ENCODE measurements at places on chromosomes 3 and 15.

DNA sequence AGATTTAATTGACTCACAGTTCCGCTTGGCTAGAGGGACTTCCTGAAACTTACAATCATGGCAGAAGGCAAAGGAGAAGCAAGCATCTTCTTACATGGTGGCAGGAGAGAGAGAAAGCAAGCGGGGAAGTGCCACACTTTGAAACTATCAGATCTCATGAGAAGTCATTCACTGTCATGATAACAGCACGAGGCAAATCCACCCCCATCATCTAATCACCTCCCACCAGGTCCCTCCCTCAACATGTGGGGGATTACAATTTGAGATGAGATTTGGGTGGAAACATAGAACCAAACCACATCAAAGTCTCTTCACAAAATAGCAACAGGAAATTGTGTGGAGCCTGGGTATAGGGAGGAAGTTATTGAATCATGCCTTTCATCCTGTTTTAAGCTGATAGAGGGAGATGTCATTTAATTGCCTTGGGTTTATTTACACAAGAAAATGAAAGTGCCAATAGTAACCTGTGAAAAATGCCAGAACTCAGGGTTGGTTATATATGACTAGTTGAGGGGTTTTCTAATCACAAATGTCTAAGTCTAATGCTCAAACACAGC is 624.8 kb upstream of the LMCD1 start:
- DNase-seq, result peak; percentile 77

DNA sequence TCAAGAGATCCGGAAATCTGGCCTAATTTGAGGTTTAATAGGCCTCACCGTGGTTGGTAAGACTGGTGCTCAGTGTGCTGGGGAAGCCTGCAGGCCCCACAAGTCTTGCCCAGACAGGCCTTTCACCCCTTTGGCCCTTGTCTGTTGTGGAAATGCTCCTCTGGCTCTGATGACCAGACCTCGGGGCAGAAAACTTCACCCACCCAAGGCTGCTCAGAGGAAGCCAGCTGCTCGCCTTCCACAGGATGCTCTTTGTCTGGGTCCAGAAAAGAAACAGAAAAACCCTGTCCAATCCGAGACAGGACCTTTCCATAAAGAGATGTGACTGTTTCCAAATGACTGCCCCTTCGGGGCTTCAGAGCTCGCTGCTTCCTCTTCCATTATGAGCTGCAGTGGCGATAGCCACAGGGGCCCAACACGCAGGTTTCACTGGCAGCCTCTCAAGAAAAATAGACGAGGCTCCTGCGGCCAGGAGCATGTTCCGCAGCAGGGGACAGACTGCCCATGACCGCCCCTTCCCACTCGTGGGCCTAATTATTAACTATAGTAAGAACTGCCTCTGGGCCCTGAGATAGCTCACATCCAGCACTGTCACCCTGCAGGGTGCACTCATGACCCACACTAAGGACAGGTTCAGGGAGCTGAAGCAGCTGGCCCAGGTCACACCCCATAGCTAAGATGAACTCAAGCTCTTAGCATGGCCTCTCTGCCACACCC is 6.8 kb upstream of the SNX22 start:
- DNase-seq, result no peak

GRCh38 chr15:39094116-39094515 is 486.8 kb upstream of the THBS1 start:
- DNase-seq, result no peak

- DNase-seq, result no peak
Measured at GRCh38 chr3:65081536-65081935, 393.7 kb upstream of the ADAMTS9 start.

DNA sequence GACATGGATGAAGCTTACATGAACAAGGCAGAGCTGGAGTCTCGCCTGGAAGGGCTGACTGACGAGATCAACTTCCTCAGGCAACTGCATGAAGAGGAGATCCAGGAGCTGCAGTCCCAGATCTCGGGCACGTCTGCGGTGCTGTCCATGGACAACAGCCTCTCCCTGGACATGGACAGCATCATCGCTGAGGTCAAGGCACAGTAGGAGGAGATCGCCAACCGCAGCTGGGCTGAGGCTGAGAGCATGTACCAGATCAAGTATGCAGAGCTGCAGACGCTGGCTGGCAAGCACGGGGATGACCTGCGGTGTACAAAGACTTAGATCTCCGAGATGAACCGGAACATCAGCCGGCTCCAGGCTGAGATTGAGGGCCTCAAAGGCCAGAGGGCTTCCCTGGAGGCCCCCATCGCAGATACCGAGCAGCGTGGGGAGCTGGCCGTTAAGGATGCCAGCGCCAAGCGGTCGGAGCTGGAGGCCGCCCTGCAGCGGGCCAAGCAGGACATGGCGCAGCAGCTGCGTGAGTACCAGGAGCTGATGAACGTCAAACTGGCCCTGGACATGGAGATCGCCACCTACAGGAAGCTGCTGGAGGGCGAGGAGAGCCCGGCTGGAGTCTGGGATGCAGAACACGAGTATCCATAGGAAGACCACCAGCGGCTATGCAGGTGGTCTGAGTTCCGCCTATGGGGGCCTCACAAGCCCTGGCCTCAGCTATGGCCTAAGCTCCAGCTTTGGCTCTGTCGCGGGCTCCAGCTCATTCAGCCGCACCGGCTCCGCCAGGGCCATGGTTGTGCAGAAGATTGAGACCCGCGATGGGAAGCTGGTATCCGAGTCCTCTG is 77.6 kb downstream of the CLDN11 start:
- DNase-seq, result no peak

- DNase-seq, result no peak
Measured at GRCh38 chr3:188829576-188829975, 342.2 kb upstream of the TPRG1 start.

DNA sequence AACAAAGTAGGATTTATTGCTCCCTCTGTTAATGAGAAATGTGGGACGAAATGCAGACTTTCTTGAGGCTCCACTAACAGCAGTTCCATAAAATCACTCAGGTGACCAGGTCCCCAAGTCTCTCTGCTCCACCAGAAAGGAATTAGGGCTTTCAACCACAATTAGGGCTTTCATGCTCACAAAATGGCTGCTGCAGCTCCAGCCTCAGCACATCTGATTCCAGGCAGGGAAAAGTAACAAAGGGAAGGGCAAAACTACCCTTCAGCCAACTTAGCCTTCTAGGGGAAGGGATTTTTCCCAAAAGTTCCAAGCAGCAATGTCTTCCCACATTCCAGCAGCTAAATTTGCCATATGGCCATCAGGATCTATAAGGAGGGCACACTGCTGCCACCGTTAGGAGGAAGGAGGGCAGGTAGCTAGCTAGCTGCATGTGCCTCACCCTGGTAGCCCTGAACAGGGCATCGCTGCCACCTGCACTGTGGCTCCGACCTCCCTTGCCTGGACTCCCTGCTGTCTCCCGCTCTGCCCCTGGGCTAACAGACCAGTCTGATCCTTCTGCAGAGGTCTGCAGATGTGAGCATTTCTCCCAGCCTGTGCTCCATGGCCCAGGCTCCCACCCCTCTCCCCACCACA is 12.8 kb downstream of the CFAP100 start:
- DNase-seq, result no peak

All from hematopoietic multipotent progenitor cell (in vitro differentiated cells).